COLO829 (cell line): ENCODE measurements at places on chromosomes 6 and 20.

DNA sequence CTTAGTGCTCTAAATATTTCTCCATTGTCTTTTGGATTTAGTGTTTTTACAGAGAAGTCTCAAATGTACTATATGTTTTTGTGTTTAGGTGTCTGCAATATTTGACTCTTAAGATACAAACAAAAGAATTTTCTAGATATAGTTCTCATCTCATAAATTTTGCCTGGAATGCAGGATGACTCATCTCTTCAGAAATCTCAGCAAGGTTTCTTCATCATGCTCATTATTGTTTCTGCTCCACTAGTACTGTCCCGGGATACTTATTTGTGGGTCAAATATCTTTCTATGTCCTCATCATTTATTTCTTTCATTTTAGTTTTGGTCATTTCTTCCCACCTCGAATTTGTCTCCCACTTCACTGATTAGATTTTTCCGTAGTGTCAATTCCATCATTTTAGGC is 9.5 kb downstream of the AHI1 start:
- DNase-seq: no peak

DNA sequence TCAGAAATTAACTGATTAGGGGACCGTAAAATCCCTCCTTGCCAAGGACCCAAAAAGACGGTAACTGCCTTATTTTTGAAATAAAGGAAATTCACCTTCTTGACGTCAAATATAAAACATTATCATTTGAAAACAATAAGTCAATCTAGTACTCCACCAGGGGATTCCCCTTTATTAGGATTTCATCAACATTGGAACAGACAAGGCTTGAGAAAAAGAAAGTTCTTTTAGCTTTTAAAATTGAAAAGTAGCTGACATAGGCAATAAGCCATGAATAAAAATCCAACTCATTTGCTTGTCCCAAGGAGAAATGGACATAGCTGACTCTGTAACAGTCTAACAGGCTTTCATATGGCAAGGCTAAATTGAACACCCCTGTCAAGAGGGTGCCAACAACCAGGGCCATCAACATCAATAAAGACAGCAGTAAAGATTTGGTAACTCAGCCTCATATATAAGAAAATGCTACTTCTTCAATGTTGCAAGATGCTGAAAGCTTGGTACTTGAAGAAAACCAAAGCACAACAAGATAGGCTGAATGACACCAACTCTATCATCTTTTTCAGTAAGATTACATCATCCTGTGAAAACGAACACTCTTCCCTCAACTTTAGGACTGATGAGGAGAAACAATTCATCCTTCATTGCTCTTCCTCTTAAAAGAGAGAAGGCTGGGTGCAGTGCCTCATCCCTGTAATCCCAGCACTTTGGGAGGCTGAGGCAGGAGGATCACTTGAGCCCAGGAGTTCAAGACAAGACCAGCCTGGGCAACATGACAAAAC is 121.0 kb upstream of the PRDM1 start:
- DNase-seq: no peak

DNA sequence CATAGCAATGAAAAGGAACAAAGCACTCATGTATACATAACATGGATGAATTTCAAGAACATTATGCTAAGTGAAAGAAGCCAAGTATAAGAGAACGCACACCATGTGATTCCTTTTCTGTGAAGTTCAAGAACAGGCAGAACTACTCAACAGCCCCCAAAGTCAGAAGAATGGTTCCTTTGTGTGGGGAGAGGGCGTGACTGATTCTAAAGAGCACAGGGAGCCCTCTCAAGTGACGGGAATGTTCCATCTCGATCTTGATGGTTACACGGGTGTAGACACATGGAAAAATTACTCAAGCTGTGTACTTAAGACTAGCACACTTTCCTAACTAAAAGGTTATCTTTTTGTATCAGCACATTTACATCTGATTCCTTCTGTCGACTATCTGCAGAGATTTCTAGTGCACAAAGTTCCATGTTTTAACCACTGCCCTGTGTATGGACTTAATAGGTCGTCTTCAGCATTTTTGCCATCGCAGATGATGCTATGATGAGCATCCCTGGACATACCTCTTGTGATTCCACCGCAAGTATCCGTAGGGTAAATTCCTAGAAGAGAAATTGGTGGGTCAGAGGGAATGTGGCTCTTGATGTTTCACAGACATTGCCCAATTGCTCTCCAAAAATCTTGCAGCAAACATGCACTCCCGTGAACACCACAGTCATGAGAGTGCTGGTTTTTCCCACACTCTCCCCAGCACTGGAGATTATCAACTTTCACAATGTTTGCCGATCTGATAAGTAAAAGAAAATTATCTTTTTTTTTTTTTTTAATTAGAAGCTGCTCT is 279.3 kb downstream of the BMP7 start:
- peak; percentile 79 for DNase-seq

DNA sequence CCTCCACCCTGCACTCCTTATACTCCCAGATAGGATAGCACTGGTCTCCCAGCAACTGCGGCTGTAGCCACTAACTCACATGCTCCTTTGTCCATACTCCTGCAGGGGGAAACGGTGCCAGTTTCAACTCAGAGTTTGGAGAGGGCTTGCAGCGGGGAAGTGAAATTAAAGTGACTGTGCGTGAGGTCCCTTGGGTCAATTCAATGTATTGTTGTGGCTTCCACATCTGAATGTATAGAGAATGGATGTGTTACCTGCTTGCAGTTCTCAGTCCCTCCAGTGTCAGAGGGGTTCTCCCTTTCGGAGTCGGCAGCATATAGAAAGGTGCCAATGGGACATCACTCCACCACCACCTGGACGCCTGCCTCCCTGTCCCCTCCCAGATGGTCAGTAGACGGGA is 93.6 kb upstream of the CNKSR3 start:
- DNase-seq: no peak

DNA sequence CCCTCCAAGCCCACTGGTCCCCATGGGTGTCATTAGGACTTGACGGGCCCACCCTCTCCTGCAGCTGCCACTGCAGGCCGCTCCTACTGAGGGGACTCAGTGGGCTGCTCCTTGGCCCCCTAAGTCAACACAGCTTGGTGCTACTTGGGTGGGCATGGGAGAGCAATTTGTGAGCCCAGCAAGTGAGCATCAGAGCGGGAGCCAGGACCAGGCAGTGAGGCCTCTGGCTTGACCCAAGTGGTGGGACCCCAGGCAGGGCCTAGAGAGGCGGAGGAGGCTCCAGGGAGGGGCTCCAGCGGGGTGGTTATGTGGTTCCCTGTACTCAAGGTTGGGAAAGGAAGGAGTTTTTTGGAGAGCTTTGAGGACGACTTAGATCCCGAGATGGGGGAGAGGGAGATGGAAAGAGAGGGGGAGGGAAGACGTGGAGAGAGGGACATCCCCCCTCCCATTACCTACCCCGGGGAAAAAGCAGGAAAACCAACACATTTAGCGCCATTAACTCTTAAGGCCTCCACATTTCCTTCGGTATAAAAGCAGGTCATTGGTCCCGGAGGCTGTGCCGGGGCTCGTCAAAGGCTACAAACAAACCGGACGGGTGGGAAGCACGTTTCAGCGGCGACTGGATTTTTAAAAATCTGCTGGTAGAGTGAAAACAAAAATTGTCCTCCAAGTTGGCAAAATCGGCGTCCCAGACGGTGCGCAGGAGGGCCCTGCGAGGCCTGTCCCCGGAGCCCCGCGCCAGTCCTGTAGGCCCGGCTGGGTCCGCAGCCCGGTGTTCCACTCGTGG is 8.8 kb downstream of the FOXC1 start:
- DNase-seq: no peak

DNA sequence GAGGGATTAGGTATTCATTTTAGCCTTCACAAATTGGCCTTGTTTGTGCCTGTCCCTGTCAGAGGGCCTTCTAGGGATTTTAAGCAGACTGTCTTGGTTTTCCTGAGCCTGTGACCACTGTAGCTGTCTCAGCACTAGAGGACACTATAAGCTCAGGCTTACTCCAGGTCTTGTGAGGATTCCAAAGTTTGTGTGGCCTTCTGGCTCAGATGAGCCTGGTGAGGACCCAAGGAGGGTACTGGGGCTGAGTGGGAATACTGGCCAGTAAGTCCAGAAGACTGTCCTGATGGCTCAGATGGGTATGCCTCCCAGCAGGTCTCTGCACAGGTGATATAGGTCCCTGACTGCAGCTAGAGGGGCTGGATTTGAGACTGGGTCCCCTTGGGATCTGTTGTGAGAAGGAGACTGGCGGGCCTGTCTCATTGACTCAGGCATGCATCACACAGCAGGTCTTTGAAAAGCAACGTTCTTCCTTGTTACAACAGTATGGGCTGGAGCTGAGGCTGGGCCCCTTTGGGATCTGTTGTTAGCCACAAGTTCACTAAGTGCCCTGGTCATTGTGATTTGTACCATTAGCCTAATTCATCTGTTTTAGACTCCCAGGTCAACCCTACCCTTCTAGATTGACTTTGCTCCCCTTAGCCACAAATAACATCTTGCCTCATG is 26.3 kb upstream of the TFB1M start:
- no peak for DNase-seq

GRCh38 chr6:16621002-16621401 is 140.3 kb downstream of the ATXN1 start:
- no peak for DNase-seq

- DNase-seq: no peak
These were observed 69.3 kb downstream of the FAM50B start for GRCh38 chr6:3918469-3918868.

- no peak for DNase-seq
These were observed 96.9 kb downstream of the STXBP5 start for GRCh38 chr6:147301070-147301469.

DNA sequence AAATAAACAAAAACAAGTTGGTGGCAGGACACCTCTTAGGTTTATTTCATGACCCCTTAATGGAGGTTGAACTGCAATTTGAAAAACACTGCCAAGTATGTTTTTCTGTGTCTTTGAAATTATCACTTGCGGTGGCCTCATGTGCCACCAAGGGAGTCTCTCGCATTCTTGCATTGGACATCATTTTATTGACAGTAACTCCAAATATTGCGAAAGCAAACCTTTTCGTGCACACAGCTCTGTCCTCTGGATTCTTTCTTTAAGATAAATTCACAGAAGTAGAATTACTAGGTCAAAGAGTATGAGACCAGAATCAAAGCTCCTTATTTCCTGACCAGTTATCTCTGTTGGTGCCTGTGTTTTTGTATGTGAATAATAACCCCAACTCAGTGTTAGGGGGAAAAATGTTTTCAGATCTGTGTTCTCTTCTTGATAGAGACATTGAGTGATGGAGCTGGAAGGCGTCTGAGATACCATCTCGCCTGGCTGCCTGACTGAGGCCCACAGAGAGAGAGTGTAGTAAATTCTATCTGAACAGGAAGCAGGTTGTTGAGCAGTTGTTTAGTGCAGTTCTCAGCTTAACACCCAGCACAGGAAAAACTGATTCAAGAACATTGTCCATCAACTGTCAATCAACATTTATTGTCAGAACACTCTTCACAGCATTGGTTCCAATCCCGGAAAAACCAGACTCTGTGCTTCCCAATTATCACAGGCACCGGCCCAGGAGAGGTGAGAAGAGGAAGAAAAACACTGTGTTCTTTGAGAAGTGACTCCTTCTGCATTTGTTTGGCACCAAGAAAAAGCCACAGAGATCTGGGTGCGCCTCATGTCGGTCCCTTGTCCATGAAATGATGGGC is 2.2 kb upstream of the CCDC167 start:
- no peak for DNase-seq

- no peak for DNase-seq
These were observed 88.0 kb downstream of the PTPRK start for GRCh38 chr6:128432394-128432793.

GRCh38 chr6:165949324-165949723 is 218.3 kb downstream of the TBXT start:
- DNase-seq: no peak

- DNase-seq: peak; percentile 65
These were observed 156.2 kb downstream of the QKI start for GRCh38 chr6:163570579-163571231.

- no peak for DNase-seq
These were observed 2.9 kb upstream of the OLIG3 start for GRCh38 chr6:137496909-137497720.

GRCh38 chr6:128731249-128732165 is 151.4 kb upstream of the LAMA2 start:
- peak; percentile 20 for DNase-seq

DNA sequence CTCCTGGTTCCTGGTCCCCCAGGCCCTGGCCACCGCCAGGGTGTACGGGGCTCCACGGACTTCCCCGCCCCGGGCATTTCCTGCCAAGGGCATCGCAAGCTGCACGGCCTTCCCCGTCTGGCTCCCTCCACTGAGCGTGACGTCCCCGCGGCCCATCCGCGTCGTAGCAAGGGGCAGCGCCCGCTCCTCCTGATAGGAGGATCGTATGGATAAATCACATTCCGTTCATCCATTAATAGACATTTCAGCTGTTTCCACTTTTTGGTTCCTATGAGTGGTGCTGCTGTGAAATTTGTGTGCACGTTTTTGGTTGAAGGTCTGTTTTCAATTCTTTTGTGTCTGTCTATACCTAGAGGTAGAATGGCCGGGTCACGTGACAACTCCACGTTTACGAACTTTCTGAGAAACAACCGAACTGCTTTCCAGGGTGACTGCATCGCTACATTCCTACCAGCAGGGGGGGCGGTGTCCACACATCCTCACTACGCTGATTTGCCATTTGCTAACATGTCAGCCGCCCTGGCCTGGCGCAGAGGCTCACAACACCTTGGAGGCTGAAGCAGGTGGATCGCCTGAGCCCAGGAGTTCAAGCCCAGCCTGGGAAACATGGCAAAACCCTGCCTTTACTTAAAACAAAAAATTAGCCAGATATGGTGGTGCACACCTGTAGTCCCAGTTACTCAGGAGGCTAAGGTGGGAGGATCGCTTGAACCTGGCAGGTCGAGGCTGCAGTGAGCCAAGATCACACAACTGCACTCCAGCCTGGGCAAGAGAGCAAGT is 37.7 kb downstream of the KCNQ2 start:
- peak; percentile 95 for DNase-seq

DNA sequence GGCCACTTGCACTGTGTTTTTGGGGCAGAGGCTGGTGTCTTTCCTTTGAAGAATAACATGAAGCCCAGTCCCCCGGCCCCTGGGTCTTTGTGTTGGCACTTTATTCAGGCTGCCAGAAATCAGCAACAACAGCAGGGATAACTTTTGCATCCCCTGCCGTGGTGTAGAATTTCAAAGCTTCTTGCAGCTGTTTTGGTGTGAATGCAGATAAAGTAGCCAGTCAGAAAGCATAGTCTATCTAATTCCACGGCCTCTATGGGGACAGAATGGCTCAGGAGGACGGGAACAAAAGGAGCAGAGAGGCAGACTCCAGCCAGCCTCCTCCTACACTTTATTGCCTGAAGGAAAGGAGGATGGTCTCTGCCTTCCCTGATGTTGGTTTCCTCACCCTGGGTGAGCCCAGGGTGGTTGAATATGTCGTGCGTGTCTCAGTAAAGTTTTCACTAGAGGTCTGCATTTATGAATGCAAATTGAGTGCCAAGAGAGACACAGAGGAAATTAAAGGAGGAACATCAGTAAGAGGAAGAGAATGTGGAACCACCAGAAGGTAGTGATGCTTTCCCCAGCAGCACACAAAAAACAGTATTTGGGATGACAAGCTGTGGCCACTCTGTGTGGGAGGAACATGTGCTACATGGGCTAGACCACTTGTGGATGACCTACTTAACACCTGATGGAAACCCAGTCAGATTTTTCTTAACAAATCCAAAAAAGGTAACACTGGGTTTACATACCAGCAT is 125.9 kb upstream of the TRAF3IP2 start:
- DNase-seq: no peak

- DNase-seq: no peak
These were observed 13.2 kb upstream of the NCOA5 start for GRCh38 chr20:46102940-46103339.

GRCh38 chr6:149961728-149962425 is 1.9 kb upstream of the ULBP1 start:
- DNase-seq: no peak

GRCh38 chr6:130744576-130745366 is 82.4 kb upstream of the SMLR1 start:
- DNase-seq: no peak
